ENCODE measurements at places on chromosomes 1 and 21.

- no peak for DNase-seq
Measured at GRCh38 chr21:15430023-15430422, 299.8 kb upstream of the USP25 start.

- DNase-seq, result no peak
Measured at GRCh38 chr1:52926864-52927211, 238 bp upstream of the SCP2 start.

GRCh38 chr1:240946926-240947325 is 335.0 kb upstream of the GREM2 start:
- DNase-seq, result peak; percentile 11

DNA sequence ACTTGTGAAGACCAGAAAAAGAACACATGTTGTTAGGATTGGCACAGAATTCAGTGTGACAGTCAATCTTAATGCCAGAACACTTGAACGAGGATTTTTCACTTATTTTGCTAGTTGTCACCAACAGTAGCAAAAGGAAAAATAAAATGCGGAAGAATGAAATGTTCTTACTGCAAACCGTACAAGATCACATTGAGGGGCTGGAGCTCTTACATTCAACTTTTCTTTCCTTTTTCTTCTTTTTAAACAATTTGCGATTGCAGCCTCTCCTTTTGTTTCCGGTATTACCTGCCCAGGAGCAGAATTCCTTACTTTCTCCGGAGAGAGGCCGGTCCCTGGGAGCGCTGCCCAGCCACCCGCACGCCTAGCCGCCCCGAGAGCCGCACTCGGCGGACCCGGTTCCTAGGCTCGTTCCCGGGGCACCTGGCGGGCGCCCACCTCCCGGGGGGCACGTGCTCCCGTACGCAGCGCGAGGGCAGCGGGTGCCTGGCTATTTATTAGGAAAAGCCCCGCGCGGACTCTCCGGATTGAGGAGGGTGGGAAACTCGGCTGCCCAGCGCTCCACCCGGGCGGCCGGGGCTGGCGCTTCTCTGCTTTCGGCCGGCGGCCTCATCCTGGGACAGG is 1.2 kb upstream of the CAMTA1 start:
- DNase-seq, result no peak

- no peak for DNase-seq
Measured at GRCh38 chr1:94299627-94300553, 62.5 kb upstream of the ARHGAP29 start.

DNA sequence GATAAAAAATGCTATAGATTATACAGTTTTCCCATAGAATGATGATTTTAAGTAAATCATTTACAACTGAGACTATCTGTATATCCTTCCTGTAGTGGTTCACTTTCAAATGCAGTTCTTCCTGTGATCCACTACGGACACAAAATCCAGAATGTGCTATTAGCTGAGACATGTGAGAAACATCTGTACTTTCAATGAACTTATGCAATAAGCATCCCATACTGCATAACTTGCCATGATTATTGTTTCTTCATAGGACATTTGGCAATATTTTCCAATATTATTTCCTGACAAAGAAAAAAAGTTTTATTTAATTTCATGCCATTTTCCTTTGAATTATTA is 83.5 kb upstream of the PRDX6 start:
- no peak for DNase-seq

GRCh38 chr1:79896140-79896539 is 889.6 kb upstream of the ADGRL4 start:
- no peak for DNase-seq

All from Jurkat, Clone E6-1 (cell line).